ENCODE measurements at places on chromosomes 4 and X. TPM values are rescaled to one million over a fixed set of nuclear protein-coding genes. Genes with fewer than 3 reads are reported as not detected.

Gene PAGE1
- total RNA-seq: not detected

DNA sequence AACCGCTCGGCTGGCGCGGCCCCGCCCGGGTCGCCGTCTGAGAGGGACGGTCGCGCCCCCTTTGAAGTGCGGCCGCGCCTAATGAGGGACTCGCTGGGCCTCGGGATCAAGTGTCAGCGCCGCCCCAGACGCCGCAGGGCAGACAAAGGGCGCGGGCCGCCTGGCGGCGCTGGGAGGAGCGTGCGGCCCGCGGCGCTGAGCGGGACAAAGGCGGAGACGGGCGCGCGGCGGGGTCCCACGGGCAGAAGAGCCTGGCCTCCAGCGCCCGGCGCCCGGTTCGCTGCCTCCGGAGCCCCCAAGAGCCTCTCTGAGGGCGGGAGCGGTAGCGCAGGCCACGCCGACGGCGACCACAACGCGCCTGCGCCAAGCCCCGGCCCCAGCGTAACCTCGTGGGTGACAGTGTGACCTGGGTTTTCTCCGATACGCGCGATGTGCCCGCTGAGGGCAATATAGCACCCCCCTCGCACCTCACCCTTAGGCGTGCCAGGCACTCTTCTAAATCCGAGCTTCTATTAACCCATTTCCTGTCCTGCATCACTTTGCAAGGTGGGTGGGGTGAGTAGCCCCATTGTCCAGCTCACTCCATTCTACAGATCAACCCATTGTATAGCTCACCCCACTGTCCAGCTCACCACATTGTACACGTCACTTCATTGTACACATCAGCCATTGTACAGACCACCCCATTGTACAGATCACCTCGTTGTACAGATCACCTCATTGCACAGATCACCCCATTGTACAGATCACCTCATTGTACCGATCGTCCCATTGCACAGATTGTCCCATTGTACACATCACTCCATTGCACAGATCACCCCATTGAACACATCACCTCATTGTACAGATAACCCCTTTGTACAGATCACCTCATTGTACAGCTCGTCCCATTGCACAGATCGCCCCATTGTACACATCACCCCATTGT is 33.7 kb upstream of the STX18 start:
- no peak for DNase-seq

Gene TMEM156
- total RNA-seq: not detected

- no peak for DNase-seq
Observed at GRCh38 chr4:142318280-142318679, 527.8 kb downstream of the INPP4B start.

GRCh38 chr4:139975830-139976272 is 178.1 kb downstream of the MAML3 start:
- no peak for DNase-seq

- DNase-seq: no peak
Observed at GRCh38 chr4:47050761-47051725, 19.7 kb downstream of the GABRB1 start.

- DNase-seq: no peak
Observed at GRCh38 chrX:70398899-70399298, 24.2 kb upstream of the GDPD2 start.
